ENCODE measurements at places on chromosomes 16 and 17. TPM values are rescaled to one million over a fixed set of nuclear protein-coding genes. Genes with fewer than 3 reads are reported as not detected.

CTRB2 gene
- not detected for total RNA-seq

PERCC1 gene
- total RNA-seq, result not detected

TP53TG3D gene
- total RNA-seq, result not detected

CHST6 gene
- 0.16 TPM for total RNA-seq

ADGRG3 gene
- not detected for total RNA-seq

CCL22 gene
- not detected for total RNA-seq

TRPV3 gene
- total RNA-seq, result 4.4 TPM

STAT5B gene
- total RNA-seq, result 29.8 TPM

CYBC1 gene
- 45.4 TPM for total RNA-seq

STARD3 gene
- total RNA-seq, result 30.1 TPM

CLDN7 gene
- total RNA-seq, result 20.8 TPM

CDH16 gene
- total RNA-seq, result 0.25 TPM

TMC5 gene
- 0.16 TPM for total RNA-seq

SLC5A2 gene
- not detected for total RNA-seq

SSTR5 gene
- total RNA-seq, result not detected

METTL22 gene
- total RNA-seq, result 47.2 TPM

ARHGDIG gene
- total RNA-seq, result not detected

CFAP97D1 gene
- not detected for total RNA-seq

DOC2A gene
- 1.2 TPM for total RNA-seq

TPSAB1 gene
- not detected for total RNA-seq
